Mesenchymal stem cell (in vitro differentiated cells and primary cell): ENCODE measurements at places on chromosomes 11 and 22.
A peak's percentile ranks its signal among the peaks of the same experiment; 100 is the strongest.

DNA sequence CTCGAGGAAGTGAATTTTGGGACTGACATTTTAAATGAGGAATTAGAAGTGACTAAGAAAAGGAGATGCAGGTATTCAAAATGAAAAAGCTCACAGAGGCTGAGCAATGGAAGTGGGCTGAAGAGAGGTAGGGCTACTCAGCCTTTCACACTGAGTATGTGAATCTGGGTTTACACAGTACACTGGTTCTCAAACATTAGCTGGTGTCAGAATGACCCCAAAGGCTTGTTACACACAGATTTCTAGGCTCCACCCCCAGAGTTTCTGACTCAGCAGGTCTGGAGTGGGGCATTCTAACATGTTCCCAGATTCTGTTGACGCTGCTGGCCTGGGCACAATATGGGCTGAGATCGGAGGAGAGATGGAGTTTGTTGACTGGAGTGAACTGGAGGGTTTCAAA, 32.8 kb downstream of the CADM1 start:
- DNase-seq: no peak

DNA sequence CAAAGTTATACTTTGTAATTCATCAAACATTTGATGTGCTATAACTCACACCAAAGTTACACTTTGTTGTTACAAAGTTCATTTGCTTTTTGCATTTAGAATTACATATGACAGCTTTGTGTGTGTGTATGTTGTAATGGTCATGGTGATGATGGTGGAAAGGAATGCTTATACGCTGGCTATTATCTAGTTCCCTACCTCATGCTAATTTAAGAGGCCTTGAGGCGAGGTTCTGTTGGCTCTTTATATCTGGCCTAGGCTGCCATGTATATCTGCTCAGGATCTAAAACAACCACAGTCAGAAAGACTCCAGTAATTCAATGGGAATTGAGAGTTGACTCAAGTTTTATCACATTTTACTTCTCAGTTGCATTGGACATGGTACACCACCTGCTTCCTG, 123.4 kb downstream of the SLC17A6 start:
- DNase-seq: peak; percentile 24

GRCh38 chr11:102914238-102915043, 39.7 kb upstream of the MMP12 start:
- peak; percentile 55 for DNase-seq

DNA sequence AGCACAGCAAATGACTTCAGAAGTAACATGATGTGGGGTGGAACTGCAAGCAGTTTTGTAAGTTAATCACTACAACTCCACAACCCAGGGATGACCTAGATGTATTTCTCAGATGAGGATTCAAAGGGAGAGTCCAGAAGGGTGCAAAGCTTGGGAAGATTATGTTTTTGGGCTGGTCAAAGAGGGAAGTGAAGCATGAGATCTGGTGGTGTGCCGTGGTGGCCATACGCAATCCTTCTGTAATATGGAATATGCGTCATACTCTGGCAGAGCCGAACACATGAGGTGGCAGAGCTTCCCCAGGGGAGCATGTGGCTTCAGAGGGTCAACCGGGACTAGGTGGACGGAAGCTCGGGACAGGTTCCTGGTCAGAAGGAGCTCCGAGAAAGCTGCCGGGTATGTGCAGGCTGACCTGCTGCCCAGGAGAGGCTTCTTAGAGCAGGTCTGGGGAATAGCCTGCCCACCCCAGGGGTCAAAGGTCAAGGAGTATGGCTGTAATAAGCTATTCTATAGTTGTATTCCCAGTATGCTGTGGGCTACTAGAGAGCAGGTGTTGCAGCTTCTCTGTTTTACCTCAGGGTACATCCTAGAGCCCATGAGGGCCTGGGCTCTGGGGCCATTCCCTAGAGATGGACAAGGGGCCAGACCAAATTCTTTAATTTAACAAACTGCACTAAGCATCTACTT, 70.1 kb upstream of the PHOX2A start:
- no peak for DNase-seq

GRCh38 chr11:108144615-108145014, 23.2 kb downstream of the ACAT1 start:
- DNase-seq: no peak

DNA sequence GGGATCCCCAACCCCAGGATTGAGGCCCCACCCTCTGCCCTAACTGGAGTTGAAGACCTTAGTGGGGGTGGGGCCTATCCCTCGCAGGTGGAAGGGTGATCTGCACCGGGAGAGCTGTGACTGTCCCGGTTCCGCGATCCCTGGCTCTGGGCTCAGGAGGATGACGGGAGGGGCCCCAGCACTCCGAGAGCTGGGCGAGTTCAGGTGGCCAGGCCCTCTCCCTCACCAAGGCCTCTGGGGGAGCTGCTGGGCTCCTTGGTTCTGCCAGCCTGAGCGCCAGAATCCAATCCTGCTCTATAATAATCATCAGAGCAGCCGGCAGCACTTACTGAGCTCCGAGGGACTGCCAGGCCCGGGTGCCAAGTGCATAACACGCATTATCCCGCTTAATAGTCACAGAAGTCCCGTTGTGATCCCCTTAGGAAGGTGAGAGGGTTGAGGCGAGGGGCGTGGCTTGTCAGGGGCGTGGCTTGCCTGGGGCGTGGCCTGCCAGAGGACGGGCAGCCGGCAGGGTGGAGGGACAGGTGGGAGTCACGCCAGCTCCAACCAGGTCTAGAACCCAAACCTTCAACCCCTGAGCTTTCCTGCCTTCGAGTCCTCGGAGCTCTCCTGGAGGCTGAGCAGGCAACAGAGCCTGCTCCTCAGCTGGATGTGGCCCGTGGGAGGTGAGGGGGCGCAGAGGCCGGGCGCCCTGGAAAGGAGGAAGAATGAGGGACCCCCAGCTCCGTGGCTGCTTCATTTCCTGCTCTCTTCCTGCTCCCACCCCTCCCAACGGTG, 7.3 kb upstream of the SYT7 start:
- DNase-seq: no peak

GRCh38 chr11:101913656-101914055, 1.2 kb upstream of the CEP126 start:
- peak; percentile 49 for DNase-seq

DNA sequence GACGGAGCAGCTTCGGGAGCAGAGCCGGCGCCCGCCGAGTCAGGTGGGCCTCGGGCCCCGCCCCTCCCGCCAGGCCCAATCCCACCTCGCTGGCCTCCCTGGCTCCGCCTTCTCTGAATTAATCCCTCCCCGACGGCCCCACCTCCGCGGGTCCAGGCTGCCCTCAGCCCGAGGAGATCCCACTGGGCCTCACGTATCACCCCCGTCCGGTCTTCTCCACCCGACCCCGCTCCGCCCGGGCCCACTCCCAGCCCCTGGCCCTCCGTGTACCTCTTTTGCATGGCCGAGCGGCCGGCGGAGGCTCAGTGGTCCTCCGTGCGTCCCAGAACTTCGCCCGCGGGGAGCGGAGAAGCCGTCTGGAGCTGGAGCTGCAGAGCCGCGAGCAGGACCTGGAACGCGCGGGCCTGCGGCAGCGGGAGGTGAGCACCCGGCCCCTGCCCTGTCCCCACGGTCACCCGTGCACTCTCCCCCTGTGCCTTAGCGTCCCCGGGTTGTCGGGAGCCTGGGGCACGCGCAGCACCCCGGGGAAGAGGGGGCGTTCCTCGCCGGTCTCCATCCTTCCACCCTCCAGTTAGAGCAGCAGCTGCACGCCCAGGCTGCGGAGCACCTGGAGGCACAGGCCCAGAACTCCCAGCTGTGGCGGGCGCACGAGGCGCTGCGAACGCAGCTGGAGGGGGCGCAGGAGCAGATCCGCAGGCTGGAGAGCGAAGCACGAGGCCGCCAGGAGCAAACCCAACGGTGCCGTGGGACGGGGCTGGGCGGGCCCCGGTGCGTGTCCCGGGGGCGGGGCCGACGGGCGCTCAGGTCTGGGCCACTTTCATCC, 2.2 kb upstream of the CD151 start:
- peak; percentile 79 for DNase-seq

DNA sequence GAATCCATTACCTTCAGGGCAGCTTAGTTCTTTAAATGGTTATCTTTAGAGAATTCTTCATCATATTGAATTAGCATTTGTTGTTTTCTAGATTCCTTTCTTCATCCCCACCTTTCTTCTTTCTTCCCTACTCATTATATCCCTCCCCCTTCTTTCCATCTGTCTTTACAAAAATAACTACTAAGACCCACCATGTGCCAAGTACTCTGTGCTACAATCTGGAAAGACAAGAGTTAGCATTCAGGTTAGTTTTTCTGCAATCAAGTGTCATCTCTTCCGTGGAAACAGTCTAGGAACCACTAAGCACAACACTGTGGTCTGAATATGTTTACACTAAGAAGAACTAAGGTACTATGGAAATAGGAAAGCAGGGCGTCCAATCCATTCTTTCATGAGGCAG, 897.4 kb upstream of the TENM4 start:
- DNase-seq: no peak

GRCh38 chr11:14905104-14906033, 13.3 kb upstream of the CYP2R1 start:
- peak; percentile 34 for DNase-seq

DNA sequence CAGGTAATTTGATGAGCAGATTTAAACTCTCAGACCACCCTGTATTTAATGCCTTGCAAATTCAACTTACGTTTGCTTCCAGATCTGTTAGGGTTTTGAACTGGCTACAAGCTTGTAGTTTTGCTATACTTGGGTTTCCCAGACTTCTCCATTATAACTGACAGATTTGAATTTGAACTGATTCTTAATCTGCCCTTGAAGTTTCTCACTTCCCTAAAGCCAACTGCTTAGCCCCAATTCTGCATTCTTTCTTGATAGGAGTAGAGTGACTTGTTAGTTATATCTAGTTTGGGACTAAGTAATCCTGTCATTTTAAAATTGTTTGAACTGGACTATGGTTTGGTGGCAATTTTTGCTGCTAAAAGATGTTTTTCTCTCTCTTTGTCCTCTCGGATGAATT, 9.7 kb downstream of the LAYN start:
- DNase-seq: no peak

- peak; percentile 52 for DNase-seq
These were observed at the start of gene GP1BB for GRCh38 chr22:19723232-19723982. Gene GP1BB, plus strand, starts transcription at chr22:19723539. Its CDS starts 31 bp downstream, at chr22:19723570.

DNA sequence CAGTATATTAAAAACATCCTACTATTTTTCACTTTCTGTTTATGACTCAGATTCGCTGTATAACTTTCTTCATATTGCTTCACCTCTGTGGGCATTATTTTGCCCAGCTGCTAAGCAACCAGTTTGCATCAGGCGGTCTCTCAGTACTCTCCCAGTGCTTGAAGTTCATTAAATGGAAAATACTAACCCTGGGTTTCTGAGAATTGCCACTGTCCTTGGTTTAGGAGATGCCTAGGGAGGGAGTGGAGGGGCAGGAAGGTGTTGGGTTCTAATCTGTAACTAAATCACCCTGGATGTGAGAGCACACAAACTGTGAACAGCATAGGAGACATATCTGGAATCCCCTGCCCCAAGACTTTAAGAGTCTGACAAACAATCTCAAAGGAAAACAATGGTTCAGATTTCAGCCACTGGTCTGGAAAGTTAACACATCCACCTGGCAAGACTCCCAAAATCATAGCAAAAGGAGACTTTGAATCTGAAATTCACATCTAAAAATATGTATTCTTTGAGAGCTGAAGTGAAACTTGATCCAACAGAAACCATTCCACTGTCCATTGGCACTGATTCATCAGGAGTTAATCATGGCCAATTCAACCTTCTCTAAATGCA, 540.0 kb downstream of the SOX6 start:
- peak; percentile 92 for DNase-seq

- DNase-seq: no peak
These were observed 9.0 kb downstream of the TUBA8 start for GRCh38 chr22:18119409-18120110.

- no peak for DNase-seq
These were observed 113.3 kb upstream of the FAT3 start for GRCh38 chr11:92111287-92111686.

DNA sequence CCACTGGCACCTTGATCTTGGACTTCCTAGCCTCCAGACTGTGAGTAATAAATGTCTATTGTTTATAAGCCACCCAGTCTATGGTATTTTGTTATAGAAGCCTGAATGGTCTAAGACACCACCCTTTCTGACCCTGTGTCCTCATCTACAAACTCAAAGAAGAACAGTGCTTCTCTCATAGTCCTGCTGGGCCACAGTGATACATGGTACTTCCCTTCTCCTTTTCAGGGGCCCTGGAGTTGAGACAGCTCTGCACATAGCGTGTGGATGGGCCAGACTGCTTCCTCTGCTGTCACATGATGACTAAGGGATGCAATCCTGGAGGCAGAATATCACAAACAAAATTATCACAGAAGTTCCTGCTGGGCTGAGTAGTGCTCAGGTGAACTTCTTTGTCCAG, 5.0 kb downstream of the KCNJ11 start:
- DNase-seq: peak; percentile 46

- DNase-seq: no peak
These were observed 28.5 kb upstream of the CARD16 start for GRCh38 chr11:105073456-105074165.

DNA sequence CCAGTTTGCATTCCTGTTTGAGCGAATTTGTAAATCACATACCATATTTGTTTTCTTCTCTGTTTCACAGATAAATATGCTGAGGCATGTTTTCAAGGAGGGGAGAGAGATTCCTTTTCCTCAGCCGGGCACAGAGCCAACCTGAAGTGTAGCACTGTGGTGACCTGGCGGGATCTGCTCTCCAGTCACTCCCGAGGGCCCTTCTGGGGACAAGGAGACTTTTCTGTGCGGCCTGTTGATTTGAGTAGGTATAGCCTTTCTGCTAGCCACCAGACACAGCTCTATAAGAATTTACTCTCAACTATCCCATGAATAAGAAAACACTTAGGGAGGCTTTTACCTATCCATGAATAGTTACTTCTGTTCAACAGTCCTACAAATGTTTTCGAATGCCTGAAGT, 63.5 kb upstream of the FDX1 start:
- peak; percentile 45 for DNase-seq

DNA sequence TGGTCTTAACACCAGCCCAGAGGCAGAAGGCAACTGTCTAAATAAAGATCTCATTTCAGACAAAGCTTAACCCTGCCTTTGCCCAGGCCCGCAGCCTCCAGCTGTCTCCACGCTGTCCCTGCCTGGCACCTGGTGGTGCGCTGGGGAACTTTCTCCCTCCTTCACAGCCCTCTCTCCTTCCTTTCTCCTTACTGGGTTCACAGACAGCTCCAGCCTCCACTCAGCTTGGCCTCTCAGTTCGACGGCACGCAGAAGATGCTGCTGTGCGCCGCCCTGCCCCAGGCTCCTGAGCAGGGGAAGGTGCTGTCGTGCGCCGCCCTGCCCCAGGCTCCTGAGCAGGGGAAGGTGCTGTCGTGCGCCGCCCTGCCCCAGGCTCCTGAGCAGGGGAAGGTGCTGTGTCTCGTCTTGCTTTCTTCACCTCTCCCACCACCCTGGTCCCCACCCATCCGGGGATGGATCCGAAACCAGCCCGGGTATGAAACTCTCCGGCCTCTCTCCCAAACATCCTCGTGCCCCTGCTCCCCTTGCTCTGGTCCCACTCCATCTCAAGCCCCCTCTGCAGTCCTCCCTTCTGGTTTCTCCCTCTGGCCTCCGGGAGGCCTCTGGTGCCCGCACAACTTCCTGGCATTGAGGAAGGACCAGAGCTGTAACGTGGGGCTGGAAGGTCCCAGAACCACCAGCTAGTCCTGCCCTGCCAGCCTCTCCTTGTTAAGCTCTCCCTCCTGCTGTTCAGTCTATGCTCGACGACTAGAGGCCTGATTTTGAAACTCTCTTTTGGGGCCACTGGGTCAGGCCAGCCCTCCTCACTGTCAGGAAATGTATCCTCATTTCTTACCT, 22.9 kb upstream of the JAM3 start:
- DNase-seq: peak; percentile 21

GRCh38 chr11:61914471-61915171, 2.7 kb downstream of the RAB3IL1 start:
- no peak for DNase-seq

GRCh38 chr22:26845021-26845743, 187.8 kb downstream of the MIAT start:
- DNase-seq: peak; percentile 13
